Central memory CD4-positive, alpha-beta T cell (primary cell): ENCODE measurements at places on chromosomes 7 and 10.

DNA sequence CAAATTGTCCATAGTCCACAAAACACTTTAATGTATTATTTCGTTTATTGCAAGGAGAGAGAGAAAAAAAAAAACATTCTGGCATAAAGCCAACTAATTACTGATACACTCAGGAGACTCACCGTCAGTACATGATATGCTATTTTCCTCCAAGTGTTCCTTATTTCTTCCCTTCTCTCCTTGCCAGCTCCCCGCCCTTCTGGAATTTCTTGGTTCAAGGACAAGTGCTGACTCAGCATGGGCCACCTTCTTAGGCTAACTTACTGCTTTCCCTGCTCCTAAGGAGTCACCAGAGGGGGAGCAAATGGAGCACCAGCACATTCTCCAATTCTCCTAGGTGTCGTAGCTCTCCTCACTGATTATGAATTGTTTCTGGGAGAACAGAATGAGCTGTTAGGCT, 133.8 kb upstream of the HDAC9 start:
- DNase-seq: no peak

DNA sequence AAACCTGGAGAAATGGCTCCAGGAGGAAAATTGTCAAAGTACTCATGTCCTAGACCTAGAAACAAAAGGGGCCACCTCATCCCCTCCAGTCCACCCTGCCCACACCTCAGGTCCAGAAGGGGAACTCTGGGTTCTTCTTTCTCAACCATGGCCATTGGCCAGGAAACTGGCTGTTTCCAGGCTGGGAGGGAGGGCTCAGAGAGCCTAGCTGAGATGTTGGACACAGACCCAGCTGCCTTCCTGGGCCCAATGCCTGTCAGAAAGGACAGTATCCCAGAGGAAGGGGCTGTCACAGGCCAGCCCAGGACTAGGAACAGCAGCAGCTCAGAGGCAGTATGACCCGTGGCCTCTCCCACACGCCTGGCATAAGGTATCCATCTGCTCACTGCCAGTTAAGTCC, 9.6 kb downstream of the GRID1 start:
- DNase-seq: no peak

DNA sequence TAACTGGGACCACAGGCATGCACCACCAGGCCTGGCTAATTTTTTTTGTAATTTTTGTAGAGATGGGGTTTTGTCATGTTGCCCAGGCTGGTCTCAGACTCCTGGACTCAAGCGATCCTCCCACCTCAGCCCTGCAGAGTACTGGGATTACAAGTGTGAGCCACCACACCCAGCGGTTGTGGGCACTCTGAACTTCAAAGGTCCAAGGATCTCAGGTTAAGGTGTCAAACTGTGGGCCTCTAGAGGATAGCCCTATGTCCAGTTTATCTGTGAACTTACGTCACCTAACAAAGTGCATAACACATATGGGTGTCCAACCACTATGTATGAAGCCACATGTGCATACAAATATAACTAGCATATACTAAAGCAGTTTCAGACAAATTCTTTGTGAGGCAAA, 3.2 kb upstream of the IL2RA start:
- DNase-seq: no peak

DNA sequence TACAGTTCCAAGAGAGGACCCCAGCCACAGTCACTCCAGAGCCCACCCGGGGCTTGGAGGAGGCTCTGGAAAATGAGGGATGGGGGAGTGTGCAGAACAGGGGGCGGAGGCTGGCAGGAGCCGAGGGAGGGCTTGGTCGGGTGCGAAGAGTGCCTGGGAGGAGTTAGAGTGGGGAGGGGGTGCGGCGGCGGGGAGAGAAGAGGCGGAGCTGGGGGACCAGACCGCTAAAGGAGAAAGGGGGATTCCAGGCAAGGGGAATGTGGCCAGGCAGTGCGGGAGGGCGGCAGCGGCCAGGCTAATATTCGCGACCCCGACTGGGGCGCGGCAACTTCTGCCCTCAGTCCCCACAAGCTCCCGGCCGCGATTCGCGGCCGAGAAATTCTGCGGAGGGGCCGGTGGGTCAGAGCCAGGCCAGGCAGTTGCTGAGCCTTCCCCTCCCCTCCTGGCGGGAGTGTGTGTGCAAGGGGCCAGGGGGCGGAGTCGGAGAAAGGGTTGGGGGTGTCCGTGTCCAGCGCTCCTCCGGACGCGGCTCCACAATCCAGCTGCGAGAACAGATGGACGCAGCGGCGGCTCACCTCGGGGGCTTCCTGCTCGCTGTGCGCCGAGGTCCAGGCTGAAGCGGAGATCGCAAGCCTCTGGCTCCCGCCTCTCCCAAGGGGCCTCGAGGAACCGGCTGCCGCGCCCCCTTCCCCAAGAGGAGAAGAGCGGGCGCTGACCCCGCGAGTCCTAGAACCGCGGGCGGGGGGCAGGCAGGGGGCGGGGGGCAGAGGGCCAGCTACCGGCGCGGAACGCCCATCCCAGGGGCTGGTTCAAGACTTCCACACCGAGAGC, 612 bp upstream of the SLC18A3 start:
- no peak for DNase-seq

- DNase-seq: no peak
Observed at GRCh38 chr7:102152672-102153598, 133.7 kb upstream of the SH2B2 start.

GRCh38 chr10:59907537-59907917, 1.2 kb upstream of the CCDC6 start:
- DNase-seq: no peak

DNA sequence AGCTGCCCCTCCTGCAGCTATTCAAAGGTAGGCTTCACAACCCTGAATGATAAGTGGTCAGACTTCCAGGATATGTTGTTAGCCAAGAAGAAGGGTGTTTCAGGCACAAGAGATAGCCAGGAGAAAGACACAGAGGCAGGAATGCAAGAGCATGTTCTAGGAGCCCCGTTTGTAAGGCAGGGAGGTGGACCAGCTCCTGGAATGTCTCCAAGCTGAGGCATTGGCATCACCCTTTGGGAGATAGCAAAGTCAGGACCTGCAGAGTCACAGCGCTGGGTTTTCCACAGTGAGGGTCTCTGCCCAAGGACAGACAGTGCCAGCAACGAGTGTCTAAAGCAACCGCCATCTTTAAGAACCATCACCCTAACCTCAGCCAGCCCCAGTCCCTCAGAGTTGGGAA, 484.5 kb upstream of the ZMIZ1 start:
- DNase-seq: no peak

DNA sequence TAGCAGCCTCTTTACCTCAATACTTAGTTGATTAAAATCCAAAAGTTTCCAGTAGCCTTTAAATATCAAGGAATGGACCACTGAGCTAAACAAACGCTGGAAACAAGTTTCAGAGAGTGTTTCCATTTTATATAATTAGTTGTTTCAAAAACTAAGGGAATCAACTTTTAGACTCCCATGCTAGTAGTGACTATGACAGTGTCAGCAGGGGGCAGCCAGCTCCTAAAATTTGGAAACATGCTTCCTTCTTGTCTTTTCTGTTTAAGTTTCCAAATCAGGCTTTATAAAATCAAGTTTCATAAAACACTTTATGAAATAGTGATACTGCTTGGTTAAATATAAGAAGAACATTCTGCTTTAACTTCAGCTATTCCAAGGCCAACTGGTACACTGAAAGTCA, 138.2 kb upstream of the TMEM229A start:
- no peak for DNase-seq

DNA sequence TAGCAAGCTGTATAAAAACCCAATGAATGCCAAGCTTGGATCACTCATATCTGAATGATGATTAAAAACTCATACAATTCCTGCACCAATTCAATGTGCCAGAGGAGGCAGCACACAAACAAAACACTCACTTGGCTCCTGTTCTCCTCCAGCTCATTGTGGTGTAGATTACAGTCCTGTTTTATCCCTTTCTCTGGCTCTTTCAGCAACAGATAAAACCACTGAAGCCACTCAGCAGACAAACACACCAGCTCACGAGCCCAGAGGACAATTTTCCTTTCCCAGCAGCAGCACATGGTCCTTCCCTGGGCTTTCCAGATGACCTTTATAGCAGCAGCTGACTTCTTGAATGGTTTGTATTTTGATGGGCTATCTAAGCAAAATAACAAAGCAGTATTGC, 107.3 kb upstream of the STARD3NL start:
- DNase-seq: no peak

DNA sequence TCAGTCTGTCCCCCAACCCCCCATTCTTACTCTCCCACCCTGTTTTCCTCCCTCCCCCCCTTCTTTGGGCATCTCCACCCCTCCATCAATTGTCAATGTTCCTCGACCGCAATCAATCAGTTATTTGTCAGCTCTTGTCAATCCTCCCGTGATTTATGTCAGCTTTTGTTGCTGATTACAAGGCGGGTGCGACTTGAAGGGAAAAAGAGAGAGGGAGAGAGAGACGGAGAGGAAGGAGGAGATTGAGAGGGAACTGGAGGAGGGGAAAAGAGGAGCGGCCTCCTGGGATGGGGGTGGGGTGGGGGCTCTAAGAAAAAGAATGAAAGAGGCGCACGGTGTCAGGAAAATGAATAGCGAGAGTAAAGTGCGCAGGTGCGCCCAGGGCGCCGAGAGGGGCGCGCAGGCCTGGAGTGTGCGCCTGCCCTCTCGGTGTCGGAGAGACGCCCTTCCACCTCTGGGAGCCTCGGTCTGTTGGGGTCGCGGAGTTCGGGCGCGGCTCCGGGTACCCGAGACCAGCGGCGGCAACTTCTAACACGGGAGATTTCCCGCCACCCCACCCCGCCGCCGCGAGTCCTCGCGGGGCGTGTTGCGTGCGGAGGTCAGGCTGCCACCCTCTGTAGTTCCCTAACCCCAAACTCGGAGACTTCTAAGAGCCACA, 1.1 kb upstream of the ZNF503 start:
- DNase-seq: no peak

DNA sequence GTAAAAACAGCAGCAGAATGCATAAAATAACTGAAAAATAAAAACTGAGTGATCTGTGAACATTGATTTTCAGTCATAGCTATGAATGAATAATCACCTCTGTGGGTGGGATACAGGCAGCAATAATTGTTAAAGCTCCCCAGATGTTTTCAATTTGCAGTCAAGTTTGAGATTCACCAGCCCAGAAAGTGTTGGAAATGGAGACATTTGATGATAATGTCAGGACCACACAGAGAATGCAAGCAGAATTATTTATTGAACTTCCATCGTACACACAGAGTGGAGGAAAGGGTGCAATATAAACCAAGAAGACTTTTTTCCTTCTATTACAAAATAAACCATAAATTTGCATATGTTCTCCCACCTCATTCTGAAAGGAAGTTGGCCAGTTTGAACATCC, 601.7 kb downstream of the ANKRD7 start:
- no peak for DNase-seq

DNA sequence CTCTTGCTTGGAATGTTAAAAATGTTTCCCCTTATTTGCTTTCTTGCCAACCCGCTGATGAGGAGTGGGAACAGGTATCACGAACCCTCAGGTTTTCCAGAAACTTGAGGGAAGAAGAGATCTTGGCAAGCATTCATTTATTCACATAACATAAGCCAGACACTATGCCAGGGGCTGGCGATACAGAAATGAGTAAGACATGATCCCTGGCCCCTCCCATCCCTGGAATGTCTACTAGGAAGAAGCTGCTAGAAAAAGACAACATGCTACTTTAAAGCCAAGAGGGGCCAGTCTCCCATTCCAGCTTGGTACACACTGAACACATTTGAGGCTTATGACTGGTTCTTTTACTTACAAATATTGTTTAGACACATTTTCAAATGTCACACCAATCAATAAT, 26.4 kb downstream of the SLC35B4 start:
- DNase-seq: no peak

DNA sequence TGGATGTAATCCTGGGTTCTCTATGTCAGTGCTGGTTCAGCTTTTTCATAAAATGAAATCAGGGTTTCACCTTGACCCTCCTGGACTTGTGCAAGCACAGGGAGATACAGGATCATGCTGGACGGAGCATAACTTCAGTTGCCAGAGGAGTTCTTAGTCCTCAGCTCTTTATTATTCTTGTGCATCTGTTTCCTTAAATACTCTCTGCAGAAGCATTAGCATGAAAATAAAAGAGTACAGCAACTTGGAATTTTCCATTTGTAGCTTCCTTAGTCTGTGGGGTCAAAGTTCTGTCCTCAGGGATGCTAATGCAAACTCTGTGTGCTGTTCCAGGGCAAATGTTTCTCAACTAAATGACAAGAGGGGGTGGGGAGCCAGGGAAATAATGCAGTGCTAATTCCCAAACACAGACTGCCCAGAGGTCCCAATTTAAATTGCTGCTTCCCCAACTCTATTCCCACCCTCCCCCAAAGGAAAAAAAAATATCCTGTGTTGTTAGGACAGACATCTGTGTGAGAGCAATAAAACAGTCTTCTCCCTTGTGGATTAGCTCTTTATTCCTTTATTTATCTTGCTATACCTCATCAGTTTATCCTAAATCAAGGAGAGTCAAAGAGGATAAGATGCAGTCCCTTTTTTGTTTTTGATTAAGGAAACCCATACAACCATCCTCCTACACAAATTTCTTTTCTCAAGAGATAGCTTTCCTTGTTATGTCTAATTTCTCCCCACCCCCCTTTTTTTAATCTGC, 905.0 kb downstream of the LRMDA start:
- no peak for DNase-seq

DNA sequence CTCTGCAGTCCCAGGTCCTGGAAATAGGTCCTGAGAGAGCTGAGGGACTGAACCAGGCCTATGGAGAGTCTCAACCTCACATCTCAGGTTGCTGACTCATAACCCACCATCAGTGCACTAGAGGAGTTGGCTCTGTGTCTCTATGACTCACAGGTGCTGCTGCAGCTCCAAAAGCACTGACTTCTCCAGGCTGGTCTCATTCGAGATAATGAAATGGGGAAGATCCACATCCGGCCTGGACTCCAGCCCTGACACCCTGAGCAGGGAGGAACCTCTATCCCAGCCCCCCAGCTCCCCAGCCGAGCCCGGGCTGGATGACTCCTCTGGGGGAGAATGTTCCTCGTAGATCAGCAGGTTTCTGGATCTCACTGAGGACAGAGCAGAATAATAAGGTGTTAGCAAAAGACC, 35.5 kb upstream of the DGKI start:
- DNase-seq: no peak

DNA sequence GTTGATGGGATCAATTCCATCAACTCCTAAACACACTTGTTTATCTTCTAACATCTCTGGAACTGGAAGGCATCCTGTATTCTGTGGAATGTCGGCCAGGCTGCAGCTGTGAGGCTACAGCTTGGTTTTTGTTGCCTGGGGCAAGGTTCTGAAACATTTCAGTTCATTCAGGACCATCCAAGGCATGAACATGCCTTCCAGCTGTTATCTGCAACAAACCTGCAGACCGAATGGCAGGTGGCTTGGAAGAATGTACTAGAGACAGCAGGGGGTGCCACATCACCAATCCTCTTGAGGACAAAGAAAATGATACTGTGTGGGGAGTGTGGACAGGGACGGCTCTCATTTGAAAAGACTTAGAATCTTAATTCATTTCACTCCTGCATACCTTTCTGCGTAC, 12.4 kb downstream of the PAPOLB start:
- peak; percentile 8 for DNase-seq

DNA sequence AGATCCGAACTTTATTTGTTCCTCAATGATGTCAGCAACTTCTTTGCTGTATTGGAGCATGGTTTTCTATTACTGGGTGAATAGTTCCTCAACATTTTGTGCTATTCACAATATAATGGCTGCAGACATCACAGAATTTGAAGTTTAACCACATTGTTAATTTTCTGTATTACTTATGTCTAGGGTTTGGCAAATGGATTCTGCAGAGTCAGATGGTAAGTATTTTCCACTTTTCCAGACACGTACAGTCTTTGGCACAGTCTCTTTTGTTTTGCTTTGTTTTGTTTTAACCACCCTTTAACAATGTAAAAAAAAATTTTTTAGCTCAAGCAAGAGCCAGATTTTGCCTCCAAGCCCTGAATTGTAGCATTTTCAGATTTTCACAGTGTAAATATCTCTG, 36.8 kb upstream of the FOXK1 start:
- DNase-seq: no peak

- DNase-seq: no peak
Observed at GRCh38 chr10:24000271-24000813, 208.6 kb upstream of the KIAA1217 start.
